Stimulated activated CD4-positive, alpha-beta T cell treated with anti-CD3 and anti-CD28 coated beads, TNF-alpha, amount 100 ng/mL, for 48 hours (primary cell): ENCODE measurements at places on chromosomes 2 and 18.

DNA sequence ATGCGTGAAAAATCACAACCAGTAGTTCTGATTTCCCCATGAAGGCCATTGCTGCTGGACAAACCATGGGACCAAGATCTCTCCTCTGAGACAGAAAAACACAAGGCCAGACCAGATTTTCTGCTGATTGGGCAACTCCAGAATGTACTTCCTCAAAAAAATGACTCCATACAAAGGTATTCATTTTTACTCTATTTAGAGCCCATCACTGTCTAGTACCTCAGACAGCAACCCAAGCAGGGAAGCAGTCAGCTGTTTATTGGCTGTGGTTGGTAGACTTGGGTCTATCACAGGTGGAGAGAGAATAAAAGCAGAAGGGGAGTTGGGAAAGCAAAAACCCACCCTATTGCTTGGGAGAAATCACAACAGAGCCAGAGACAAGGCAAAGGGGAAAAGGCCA is 219.9 kb downstream of the PIK3C3 start:
- DNase-seq: no peak

DNA sequence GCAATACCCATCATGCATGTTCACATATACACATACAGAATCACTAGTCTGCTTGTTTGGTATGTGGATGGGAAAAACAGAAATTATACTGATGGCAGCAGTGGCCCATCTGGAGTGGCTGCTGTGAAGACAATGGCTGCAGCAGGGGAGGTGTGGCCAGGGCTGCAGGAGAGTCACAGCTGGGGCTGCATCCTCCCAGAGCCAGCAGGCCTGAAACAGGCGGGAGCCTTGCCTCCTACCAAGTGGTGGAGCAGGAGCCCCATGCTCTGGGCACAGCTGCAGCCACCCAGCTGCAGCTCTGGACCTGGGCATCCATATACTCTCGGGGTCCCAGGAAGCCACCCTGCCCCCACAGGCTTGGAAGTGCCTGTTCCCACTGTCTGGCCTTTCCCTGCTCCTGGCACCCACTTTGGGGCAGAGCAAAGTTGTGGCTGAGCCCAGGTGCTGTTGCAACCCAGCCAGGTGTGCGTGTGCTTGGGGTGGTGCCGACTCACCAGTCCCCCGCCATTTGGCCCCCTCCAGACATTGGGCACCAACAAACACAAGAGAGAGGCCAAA is 136.6 kb downstream of the SPAG16 start:
- DNase-seq: no peak

- DNase-seq: no peak
These were observed 59.4 kb downstream of the AGAP1 start for GRCh38 chr2:235553291-235553690.

DNA sequence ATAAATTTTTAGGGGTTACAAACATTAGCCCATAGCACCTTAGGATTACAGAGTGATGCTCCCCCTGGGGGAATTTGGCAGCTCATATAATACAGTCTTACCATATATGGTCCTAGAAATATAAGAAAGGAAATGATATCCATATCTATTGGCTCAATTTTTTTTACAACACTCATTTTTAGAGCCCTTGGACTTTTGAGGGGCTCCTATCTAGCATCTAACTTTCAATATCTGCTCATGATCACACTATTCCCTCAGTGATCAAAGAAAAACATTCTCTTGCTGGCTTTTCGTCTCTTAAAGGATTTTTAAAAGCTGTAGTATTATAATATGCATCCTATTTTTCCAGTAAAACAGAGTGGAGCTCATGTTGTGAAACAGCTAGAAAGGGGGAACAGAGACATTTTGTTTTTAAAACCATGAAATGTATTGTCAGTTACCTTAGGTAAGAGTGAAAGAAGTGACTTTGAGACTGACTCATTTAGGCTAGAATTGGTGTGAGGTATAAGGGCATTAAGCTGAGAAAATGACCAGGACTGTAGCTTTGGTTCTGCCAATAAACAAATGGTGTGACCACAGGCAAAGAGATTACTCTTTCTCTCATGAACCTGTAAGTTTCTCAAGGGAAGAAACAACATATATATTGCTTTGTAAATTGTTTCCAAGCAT is 65.8 kb downstream of the ALPK2 start:
- DNase-seq: no peak

DNA sequence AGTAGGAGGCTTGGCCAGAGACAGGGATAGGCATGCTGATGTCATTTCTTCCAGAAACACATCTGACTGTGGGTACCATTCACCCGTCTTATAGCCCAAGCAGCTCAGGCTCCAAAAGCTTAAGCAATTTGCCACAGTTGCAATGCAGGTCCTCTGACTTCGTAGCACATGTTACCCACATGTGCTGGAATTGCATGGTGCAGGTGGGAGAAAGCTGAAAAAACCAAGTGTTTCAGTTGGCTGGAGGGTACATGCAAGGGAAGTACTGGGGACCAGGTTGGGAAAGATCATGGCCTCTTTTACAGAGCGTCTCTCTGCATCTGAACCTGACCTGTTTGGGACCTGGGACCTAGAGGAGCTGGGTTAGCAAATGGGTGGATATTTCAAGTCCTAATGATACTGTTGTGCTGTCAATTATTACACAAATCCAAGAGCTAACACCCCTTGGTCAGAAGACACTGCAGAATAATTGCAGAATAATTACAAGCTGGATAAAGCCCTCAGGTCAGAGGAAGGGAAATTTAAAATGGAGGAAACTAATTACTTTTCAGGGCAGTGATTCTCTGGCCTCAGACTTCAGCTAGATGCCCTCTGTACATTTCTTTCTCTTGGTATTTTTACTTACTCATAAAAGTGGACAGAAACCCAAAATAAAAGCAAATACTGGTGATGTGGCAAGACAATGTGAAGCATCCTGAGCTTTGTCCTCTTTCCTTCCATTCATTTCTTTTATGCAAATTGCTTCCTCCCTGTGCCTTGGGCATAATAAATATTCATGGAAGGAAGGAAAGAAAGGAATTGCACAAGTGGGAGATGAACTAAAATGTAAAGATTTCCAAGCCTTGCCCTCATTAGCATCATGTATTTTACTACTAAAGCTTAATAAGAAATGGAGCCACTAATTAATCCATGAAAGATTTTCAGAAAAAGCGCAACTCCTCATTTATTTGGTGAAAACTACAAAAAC is 45.6 kb upstream of the TTC39C start:
- DNase-seq: no peak

DNA sequence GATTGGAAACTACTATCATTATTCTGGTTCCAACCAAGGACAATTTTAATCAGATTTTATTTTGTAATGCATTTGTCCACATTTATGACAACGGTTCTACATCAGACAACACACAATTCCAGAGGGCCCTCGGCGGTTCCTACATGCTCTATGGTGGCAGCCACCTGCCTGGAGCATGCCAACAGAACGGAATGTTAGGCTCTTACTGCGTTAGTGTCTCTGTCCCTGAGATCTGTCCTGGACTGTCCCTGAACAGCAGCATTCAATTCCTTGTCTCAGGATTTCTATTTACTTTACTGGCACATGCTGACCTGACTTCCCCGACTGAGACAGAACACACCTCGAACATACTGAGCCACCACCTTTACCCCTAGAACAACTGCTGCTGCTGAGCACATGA is 117.7 kb downstream of the CCBE1 start:
- no peak for DNase-seq

DNA sequence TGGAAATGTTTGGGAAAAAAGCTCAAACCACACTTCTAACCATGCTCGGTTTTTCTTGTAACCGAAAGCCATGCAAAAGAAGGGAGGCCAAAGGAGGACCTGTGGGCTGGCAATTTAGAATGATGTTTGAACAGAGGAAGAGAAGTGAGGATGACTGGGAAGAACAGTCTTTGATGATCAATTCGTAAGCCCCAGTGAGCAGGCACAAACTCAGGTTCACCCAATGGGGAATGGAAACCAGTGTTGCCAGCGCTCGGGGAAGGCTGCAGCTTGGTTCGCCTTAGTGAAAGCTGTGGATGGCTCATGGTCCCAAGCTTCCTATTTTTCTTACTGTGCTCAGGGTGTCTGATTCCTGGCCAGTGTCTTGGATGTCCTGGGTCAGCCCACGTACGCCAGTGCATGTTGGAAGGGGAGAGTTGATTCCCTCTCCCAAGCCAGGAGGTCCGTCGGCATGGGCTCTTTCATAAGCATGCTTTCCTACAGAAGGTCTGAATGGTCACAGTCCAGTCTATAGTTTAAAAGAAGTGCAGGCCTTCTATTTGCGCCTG is 79.2 kb downstream of the VAPA start:
- no peak for DNase-seq

DNA sequence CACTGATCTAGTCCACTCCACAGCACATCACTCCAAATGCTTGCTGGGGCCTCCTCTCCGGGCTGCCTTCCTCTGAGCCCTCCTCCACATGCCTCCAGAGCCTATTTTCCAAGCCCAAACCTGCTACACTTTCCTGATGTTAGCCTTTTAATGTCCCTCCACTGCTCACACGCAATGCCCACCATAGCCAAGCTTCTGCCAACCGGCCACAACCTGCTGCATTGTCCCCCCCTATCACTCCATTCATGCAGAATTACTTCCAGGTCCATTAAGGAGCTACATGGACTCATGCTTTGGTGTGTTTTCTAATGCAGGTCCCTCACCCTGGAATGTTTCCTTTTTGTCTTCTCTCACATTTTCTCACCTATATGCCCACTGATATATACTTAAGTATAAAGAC is 129.3 kb downstream of the MARCHF4 start:
- no peak for DNase-seq

DNA sequence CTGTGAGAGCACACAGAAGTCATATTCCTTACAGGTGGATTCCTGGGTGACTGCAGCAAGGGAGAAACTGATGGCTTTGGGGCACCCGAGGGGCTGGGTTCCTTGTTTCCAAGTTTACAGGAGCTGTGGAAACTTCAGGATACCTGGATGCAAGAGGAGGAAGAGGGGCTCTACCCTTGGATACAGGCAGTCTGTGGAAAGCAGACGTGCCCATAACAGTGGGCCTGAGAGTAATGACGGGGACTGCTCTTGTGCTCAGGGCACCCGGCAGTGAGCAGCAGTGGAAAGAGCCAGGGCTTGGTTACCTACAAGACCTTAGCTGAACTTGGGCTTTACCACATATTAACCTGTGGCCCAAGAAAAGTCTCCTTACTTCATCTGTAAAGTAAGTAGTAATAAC is 102.2 kb upstream of the TGFA start:
- no peak for DNase-seq

GRCh38 chr2:185108588-185108987 is 510.3 kb downstream of the ZNF804A start:
- no peak for DNase-seq

- DNase-seq: no peak
These were observed 32.7 kb upstream of the CCDC68 start for GRCh38 chr18:54991981-54992380.

- DNase-seq: no peak
These were observed 16.5 kb downstream of the SCG2 start for GRCh38 chr2:223585666-223586065.

DNA sequence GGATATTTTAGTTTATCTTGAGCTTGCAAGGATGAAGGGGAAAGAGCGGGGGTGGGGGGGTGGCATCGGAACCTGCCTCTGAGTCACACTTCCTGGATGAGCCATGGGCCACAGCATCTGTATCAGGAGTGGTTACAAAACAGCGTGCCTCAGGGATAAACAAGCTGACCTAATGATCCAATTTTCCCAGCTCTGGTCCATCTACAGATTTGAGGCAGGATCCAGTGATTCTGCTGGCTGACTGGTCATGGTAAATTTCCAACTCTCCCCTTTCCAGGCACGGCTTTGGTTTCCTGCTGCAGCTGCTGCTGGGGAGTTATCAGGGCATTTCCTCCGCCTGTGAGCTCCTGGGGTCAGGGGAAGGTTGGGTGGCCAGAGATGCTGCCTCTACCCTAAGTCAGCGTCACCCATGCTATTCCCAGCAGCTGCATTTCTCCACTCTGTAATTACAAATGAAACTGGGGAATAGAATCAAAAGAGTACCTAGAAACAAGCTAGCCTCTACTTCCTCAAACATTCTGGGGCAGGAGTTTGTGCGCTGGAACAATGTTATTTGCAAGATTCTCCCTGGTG is 4.7 kb upstream of the HPCAL1 start:
- DNase-seq: no peak

- no peak for DNase-seq
These were observed 29.4 kb downstream of the PSD4 start for GRCh38 chr2:113203217-113203530.

DNA sequence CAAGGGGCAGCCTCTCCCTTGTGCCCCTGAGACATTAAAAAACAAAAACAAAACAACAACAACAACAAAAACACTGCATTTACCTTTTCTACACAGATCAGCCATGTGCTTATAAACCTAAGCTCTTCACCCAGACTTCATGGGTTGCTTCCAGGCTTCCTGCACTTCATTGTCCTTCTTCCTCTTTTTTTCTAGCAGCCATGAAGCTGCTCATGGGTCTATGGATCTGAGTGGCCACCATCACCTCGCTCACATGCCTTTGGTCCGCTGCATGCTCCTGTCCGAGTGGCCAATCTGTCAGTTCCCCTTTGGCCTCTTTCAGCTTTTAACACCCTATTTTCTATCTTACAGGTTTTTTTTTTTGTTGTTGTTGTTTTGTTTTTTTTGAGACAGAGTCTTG is 9.0 kb upstream of the TET3 start:
- DNase-seq: no peak

DNA sequence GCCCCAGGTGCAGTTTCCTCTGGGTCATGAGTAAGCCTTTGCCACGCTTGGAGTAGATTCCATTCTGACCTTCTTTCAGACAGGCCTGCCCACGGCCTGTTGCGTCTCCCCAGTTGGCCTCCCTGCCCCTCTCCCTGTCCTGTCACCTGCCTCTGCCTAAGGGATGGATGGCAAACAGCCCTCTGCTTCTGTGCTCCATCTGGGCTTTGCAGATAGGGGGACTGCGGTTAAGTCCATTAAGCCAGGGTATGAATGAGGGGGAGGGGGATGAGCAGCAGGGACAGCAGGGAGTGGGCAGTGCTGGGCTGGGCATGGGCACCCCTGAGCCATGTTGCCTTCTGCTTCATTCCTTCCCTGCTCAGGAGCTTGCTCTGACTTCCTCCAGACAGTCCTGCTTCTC is 37.6 kb upstream of the B3GNT7 start:
- DNase-seq: no peak

DNA sequence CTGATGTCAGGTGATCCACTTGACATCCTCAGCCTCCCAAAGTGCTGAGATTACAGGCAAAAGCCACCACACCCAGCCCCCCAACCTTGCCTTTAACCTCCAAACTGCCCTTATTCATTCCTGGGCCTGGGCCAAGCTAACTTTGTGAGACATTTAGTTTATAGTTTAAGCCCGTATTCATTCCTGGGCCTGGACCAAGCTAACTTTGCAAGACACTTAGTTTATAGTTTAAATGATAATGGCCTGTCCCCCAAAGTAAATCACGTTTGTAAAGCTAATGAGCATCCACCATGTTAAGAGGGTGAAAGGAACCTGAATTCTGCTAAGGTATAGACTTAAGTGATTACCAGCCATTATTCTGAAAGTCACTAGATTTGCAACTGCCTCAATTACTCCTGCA is 68.7 kb downstream of the NEURL3 start:
- no peak for DNase-seq
